SK-N-MC (cell line): ENCODE measurements at places on chromosomes 1 and 21.

DNA sequence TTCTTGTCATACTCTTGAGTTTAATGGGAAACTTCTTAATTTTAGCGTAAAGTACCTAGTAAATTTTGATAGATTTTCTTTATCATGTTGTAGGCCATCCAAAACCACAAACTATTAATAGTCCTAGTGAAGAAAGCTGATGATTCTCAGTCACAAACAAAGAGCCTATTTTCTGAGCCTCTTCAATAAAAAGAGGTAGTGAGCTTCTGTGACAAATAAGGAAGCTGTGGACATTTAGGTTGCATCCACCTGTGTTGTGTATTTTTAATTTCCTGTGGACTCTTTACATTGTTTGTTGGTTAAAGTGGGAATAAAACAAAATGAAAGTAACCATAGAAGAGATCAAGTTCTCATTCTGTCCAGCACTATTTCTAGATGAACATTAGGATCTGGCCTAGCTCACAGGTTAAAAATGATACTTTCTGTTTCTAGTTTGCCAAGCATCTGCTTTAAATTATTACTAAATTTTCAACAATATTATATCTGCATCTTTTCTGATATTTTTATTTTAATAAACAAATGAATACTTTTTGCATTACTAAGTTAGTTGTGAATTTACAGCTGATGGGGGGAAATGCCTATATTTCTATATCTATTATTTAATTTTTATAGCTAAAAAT is 702.2 kb upstream of the ADGRL4 start:
- no peak for DNase-seq

GRCh38 chr1:75074831-75075395 is 59.3 kb upstream of the LHX8 start:
- no peak for DNase-seq

DNA sequence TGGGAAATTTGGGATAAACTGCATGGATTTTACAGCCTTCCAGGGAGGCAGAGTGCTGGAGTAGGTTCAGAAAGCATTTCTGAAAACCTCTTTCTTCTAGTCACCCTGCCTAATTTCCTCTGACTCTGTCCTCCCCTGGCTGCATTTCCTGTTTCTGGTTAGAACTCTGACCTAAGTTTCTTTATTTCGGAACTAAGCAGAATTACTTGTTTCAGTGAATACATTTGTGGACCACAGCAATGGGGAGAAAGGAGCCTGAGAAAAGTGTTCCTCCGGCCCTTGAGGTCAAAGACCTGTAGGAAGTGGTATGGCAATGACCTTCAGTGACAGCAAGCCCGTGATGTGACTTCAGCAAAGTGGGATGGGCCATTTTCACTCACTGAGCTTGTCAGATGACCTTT is 173.4 kb upstream of the RUNX1 start:
- DNase-seq = no peak

DNA sequence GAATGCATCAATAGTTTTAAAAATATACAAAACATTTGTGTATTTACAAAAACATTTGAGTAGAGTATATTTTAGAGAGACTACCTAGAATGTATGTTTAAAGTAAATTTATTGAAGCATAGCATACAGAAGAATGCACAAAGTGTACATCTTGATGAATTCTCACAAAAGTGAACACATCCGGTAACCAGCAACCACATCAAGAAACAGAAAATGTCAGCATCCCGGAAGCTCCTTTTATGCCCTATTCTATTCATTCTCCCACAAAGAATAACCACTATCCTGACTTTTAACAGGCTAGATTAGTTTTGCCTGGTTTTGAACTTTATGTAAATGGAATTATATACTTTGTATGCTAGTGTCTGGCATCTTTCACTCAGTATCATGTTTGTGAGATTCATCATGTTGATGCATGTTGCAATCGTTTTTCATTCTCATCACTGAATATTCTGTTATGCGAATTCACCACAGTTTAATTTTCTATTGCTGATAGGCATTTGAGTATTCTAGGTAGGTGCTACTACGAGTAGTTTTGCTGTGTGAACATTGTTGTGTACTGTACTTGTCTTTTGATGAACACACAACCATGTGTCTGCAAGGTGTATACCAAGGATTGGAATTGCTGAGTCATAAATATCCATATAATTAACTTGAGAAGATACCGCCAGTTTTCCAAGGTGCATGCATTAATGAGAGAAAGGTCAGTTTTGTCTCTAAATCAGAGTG is 75.4 kb downstream of the CACHD1 start:
- no peak for DNase-seq

- no peak for DNase-seq
Measured at GRCh38 chr1:240946926-240947325, 335.0 kb upstream of the GREM2 start.

DNA sequence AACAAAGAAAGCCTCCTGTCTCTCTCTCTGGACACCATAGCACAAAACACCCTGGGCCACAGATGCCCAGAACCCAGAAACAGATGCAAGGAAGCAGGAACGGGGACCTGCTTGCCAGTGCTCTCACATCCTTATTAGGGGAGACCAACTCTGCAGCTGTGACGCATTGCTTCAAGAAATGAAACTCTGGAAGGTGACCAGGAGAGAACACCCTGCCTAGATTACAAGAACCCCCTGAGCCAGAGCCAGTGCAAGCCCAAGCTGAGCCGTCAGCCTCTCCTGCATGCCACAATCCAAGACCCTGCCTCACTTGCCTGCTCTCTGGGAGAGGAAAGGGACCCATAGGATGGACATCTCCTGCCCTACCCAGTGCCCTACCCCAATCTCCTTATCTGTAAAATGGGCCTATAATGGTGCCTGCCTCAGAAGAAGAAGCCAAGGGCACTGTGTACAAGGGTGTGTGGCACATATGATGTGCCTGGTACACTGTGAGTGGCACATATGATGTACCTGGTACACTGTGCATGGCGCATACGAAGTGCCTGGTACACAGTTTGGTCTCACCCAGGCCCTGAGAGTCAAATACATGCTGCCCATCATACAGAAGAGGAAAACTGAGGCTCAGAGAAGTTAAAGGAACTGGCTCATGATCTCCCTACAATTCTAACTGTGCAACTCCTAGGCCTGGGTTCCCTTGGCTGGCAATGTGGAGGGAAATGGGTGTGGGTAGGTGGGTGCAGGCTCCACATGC is 16.8 kb upstream of the FAM131C start:
- DNase-seq = no peak

GRCh38 chr1:17828991-17829390 is 73.9 kb downstream of the ACTL8 start:
- DNase-seq = no peak

GRCh38 chr1:10730985-10731384 is 65.5 kb downstream of the CASZ1 start:
- DNase-seq = no peak

DNA sequence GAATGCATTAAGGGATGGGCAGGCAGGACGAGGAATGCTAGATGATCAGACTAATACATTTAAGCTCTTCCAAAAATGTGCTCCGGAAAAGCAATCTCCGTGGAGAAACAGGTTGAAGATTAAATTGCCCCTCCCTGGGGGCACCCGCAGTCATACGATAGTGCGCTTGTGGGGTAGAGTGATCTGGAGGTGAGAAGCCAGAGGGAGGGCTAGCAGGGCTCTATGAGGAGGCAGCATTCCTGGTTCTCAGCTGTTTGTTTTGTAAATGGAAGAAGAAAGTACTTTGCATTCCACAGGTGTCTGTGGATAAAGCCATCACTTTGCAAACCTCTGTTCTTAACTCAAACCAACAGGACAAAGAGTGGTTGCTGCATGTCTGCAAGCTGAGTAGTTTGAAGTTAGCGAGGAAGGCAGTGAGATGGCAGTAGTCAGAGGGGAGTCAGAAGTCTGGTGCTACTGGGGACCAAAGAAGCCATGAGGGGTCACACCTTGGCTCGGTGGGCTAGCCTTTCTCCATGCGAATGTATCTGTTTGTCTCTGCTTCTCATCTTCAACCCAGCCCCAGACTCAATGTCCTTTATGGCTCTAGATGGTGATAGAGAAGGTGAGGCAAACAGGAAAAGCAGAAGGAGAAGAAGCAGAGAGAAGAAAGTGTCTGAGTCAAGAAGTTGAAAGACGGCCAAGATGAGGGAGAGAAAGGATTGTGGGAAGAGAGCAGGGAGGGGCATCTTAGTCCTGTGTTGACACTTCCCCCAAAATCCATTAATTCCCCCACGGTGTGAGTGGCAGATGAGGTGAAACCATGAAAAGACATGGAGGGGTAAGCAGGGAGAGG is 65.2 kb upstream of the GJA8 start:
- DNase-seq = no peak

DNA sequence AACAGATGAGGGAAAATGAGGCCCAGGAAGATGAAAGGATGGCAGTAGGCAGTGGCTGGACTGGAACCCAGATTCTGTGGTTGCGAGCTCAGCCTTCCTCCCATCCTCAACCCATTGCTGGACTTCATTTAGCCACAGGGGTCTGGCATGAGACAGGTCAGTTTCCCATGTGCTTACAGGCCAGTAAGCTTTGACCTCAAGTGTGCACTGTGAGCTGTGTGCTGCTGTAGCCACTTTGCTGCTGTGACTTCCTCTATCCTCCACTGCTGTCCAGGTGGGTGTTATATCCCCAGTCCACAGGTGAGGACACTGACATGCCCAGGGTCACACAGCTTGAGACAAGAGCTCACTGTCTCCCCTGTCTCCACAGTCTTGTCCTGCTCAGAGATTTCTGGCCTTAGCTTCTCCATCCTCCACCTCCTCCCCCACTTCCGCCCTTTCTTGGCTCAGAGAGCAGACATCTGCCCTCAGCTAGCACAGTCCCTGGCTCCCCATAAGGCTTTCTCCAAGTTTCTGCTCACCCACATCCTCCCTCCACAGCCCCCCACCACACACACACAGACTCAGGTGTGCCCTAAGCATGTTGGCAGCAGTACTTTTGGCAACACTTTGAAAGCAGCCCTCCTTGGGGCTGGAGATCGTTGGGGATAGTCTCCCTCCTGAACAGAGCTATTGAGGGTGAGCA is 7.3 kb downstream of the IGSF21 start:
- no peak for DNase-seq

- DNase-seq = no peak
Measured at GRCh38 chr1:158830074-158830677, 975 bp upstream of the MNDA start.

DNA sequence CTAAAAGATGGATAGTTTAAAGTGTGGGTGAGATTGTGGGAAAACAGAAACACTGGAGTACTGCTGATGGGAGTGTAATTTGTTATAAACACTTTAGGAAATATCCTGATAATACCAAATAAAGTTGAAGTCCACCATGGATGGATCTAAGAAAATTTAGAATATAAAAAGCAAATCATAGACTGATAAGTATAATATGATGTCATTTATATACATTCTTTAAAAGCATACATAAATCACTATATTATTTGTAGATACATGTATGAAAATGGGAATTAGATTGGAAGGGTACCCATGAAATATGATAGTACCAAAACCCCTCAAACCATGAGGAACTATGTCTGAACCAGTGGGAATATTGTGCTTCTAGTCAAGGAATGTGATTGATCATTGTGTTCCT is 7.9 kb downstream of the ZMPSTE24 start:
- no peak for DNase-seq

GRCh38 chr1:203282720-203283542 is 22.4 kb upstream of the BTG2 start:
- DNase-seq = no peak

DNA sequence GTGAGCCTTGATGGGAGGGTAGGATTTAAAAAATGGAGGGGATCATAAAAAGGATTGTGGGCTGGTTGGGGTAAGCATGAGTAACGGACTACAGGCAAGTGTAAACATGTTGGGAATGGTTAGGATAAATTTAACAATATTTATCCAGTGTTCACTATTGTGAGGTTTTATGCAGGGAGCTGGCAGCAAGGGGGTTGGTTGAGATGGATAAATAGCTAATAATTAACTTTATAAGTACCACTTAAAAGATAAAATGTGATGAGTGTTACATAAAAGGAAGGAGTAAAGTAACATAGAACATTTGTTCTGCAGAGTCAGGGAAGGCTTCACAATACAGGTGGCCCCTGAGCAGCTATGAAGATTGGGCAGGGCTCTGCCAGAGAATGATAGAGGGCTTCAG is 109.0 kb downstream of the NGF start:
- DNase-seq = no peak
